Right atrium auricular region (tissue), 2 donors: ENCODE measurements at places on chromosomes 7 and 10.

- no peak for DNase-seq
These were observed 32.5 kb downstream of the ZNF775 start for GRCh38 chr7:150411606-150412005.

DNA sequence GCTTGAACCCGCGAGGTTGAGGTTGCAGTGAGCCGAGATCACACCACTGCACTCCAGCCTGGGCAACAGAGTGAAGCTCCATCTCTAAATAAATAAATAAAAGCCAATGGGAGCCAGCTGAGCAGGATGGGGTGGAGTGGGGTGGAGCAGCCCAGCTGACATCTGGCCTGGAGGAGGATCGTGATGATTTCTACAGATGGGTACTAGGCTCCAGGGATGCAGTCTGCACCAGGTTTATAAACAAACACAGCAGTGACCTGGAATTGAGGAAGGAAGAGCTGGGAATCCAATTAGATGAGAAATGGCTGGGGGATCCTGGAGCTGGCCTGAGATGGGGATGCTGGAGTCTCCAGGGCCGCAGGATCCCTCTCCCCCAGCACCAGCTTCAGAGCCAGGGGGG is 7.3 kb upstream of the GRIFIN start:
- no peak for DNase-seq

DNA sequence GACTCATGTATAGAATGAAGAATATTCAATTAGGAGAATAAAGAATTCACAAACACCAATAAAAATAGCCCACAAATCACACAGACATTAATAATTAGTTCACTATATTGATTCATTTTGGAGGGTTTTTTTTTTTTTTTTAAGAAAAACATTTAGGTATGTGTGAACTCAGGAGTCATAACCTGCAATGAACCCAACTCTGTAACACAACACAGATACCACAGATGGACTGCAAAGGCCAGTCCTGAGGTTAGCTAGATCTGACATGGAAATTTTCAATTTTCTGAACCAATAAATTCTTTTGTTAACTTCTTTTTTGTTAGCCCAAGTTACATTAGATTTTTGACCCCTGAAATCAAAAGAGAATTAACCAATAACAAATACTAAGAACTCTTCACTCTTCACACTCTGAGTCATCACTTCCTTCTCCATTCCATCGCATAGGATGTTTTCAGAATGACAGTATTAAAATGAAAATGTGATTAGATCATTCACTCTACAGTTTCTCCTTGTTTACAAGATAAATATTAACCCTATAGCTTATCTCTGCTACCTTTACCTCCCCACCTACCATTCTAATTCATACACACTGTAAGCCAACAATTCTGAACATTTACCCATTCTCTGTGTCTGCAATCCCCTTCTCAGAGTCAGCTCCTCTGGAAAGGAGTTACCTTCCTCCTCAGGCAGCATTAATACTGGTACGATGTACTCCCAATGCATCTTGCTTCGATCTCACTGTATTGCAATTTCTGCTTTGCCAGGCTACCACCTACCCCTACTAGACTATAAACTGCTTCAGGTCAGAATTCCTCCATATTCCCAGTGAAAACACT is 141.5 kb downstream of the LRRN3 start:
- DNase-seq = no peak

- no peak for DNase-seq
These were observed 28.5 kb upstream of the CSGALNACT2 start for GRCh38 chr10:43109671-43110249.

DNA sequence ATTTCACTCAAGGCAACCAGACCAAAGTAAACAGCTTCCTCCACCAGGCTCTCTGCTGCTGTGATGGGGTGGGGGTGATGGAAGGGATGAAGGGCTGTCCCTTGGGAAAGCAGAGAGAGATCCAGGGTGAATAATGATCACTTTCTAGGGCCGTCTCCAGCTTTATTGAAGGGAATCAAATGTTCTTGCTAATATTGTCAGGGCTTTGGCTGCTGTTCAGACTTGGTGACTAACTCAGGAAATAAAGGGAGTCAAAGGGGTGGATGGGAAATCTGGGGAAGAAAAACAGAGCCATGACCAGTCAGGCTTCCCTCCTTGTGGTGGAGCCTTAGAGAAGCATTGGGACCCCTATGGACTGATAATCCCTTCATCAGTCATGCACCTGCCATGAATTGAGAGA is 196.2 kb upstream of the AGK start:
- no peak for DNase-seq

DNA sequence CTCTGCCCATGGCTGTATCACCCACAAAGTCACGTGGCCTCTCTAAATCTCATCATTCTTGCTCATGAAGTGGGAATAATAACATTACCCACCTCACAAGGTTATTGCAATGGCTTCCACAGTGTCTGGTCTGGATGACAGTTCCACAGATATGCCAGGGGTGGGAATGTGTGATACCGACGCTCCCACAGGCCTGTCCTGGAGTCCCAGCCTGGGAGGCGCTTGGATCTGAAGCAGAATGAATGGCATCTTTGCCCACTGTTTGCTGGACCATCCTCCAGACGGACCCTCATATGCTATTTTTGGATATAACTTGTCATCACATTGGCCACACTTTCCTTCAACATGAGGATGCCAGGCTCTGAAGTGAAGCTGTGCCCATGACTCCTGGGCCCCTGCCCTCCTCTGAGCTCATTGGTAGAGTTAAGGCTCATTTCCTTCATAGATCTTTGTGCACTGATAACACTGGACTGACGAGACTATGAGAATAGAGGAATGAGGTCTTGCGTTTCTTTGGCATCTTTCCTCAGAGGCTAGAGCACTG is 279.8 kb upstream of the ZNF32 start:
- peak; percentile 57 for DNase-seq

- DNase-seq = no peak
These were observed 37.0 kb upstream of the GLI3 start for GRCh38 chr7:42274053-42274452.

DNA sequence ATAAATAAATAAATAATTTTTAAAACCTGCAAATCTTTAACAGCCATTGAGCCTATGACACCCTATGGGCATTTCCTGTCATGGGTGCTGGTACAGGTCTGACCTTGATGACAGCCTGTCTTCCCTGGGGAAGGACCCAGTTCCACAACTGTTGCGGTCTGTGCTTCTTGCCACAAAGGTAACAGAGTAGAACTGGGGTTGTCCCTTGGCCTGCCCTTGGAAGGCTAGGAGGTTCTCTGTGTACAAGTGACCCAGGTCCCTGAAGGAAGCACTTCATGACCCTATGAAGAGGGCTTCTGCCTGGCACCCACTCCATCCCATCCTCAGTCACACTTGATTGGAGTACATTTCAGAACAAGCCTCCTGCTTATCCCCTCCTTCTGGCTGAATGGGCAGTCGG is 66.9 kb downstream of the OGDH start:
- peak; percentile 34 for DNase-seq

GRCh38 chr10:36526033-36526432 is 599.4 kb upstream of the ANKRD30A start:
- DNase-seq = no peak

DNA sequence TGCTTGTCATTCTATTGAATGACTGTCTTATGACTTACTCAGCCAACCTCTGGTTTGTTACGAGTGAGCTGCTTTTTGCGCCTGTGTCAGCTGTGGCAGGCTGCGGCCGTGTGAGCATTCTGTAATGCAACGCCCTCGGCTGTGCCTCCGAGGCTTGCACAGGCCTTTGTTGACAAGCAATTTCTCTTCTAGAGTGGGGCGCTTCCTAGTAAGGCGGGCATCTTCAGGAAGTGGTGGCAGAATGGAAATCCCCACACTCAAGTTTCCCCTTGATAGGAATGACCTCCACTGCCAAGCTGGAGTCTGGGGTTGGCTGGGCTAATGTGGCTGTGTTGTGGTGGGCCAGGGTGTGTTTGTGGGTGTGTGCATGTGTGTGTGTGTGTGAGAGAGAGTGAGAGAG is 20.2 kb upstream of the TMEM178B start:
- DNase-seq = no peak

DNA sequence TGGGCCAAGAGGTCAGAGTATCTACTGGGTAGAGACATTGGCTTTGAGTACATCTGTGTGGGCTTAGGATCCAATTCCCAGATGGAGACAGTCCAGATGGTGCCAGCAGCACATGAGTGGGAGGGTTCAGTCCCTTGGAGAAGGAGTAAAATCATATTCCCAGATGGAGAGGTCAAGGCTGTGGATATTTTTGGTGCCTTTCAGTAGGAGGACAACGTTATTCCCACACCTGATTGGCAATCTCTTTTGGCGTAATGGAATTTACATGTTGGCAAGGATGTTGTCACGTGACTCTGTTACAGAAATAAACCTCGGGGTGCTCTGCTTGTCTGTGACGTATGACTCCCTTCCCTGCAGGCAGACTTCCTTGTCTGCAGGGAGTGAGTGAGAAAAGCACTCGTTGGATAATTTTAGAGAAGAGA is 27.6 kb downstream of the NPS start:
- no peak for DNase-seq

- no peak for DNase-seq
These were observed 63.1 kb downstream of the AUTS2 start for GRCh38 chr7:69661342-69661741.

DNA sequence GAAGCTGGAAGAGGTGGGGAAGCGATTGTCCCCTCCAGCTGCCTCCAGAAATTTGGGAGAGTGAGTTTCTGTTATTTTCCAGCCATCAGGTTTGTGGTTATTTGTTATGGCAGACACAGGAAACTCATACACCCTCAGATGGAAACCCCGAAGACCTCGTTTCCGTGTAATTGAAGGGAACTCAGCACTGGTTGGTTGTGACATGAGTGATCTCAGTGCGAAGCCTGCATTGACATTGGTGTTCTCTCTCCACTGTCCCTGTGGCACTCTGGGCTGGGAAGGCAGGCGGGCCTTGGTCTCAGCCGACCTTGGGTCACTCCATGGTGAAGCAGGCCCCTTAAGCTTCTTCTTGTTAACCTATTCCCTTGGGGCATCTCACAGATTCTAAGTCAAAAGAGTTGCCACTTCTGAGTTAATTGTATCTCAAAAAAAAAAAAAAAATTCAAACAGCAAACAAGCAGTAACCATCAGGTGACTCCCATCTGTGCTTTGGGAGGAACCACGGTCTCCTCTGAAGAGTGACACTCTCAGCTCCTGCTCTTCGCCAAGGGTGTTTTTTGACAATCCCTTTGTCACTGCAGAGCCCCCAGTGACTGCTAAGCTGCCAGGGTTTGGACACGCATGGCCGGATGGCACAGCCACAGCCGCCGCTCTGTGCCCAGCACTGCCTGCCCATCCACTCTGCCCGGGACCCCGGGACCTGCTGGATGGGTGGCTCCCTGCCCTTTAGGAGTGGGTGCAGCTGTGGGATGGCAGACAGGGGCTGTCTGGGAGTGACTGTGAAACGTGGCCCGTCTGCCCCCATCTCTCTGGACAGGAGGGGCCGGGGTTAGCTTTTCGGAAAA is 233.6 kb downstream of the PRPF18 start:
- no peak for DNase-seq

DNA sequence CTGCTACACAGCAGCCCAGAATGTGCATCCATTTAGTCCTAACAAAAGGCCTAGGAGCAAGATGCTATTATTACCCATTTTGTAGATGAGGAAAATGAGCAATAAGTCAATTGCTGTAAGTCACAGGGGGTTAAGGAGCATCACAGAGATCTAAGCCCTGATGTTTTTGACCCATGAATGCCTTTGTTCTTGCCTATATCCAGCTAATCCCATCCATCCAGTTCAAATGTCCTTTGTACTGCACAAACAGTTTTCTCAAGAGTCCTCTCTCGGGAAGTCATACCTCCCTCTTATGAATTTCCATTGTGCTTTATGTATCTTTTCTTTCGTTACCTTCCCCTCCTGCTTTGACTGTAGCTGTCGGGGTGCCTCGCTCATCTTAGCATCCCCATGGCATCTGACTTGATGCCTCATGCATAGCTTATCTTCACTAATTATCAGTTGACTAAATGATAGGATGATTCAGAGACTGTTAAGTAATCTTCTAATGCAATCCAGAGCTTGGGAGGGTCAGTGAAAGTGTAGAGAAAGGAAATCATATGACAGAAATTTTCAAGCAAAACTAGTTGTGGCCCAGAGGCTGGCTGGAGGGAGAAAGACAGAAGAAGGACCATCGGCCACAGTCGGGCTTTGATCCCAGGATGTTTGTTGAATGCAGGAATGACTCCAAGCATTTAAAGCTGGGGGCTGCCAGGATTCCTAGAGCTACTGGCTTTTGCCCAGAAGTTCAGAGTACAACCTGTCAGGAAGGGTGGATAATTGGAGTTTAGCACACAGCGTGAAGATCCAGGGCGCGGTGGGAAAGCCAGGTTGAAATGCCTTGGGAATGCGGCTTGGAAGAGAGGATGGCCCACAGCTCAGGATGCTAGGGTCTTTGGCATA is 23.5 kb downstream of the BLVRA start:
- DNase-seq = no peak

DNA sequence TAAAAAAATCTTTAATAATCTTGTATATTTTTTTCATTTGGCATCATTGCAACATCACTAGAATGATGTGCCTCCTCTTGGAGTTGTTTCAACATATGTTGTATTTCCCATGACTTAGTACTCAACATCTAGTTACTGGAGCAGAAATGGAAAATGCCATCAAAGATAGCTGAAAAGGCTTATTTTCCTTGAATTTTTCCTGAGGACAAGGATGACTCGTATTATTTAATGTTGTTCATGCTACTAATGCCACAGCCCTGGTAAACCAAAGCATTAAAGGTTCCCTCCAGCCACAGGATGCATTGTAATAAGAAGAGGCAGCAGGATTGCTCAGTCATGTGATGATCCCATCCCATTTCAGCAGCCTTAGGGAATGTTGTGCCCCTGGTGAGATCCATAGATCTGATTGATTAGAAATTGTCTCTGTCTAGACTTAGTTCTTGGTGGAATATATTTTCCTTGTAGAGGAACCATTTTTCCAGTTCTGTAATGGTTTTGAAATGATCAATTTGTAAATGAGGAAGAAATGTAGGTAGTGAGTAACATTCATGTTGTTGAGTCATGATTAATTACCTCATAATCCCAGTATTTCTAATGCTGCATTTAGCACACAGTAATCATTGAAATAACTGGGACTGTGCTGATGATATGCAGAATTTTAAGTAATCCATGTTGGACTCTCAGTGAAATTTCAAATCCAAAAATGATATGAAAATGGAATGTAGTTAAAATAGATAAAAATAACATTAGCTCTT is 91.3 kb upstream of the SMIM30 start:
- no peak for DNase-seq

- DNase-seq = no peak
These were observed 12.3 kb downstream of the SH3PXD2A start for GRCh38 chr10:103843045-103843444.

GRCh38 chr10:95500649-95501048 is 60.5 kb downstream of the SORBS1 start:
- DNase-seq = no peak

- no peak for DNase-seq
These were observed 42.8 kb downstream of the NIPSNAP2 start for GRCh38 chr7:56007167-56007652.

GRCh38 chr7:69630292-69630691 is 32.0 kb downstream of the AUTS2 start:
- no peak for DNase-seq

- DNase-seq = no peak
These were observed 84.2 kb downstream of the TBXAS1 start for GRCh38 chr7:139913021-139913844.
